ENCODE measurements at places on chromosomes 5 and 9. TPM values are rescaled to one million over a fixed set of nuclear protein-coding genes. Genes with fewer than 3 reads are reported as not detected.

Gene SLC12A7
- 60.0 TPM for total RNA-seq

Gene TEX48
- not detected for total RNA-seq

Gene LCN1
- total RNA-seq: not detected

Gene C9orf153
- 0.77 TPM for total RNA-seq

Gene DOK3
- 3.7 TPM for total RNA-seq

Gene MARVELD2
- total RNA-seq: 1.7 TPM

Gene ZNF300
- 4.8 TPM for total RNA-seq

Gene TMEM232
- total RNA-seq: 2.6 TPM

Gene ENTPD2
- total RNA-seq: not detected

Gene SH3RF2
- not detected for total RNA-seq

Gene ARHGAP26
- 27.7 TPM for total RNA-seq

Gene FAM221B
- not detected for total RNA-seq
